ENCODE measurements at places on chromosomes 12 and 14.

DNA sequence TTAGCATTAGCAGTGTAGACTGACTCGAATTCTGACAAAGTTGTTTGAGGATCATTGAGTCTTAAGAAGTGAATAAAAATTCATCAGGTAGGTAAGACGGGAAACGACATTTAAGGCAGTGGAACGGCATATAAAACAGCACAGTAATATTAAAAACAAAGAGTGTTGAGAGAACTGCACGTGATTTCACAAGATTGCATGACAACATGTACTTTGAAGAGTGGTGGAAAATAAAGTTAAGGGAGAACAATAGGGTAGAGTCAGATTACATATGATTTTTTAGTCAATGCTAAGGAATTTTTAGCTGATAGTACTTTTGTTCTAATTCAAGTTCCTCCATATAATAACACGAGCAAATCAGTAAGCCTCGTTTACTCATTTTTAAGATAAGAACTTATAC lies 115.4 kb downstream of the SOX5 start:
- H3K27me3 ChIP-seq: no peaks in the 10 kb centered on the region
- H3K4me1 ChIP-seq: no peaks in the 10 kb centered on the region
- H3K4me3 ChIP-seq: no peak overlapping the region
- no peak overlapping the region for H3K27ac ChIP-seq

GRCh38 chr12:78036874-78037273 lies 206.2 kb downstream of the NAV3 start:
- no peak for DNase-seq
- H3K4me1 ChIP-seq: no peaks in the 10 kb centered on the region
- H3K27me3 ChIP-seq: no peaks in the 10 kb centered on the region
- no peak overlapping the region for H3K4me3 ChIP-seq
- H3K27ac ChIP-seq: no peak overlapping the region
- no peaks in the 10 kb centered on the region for H3K36me3 ChIP-seq

DNA sequence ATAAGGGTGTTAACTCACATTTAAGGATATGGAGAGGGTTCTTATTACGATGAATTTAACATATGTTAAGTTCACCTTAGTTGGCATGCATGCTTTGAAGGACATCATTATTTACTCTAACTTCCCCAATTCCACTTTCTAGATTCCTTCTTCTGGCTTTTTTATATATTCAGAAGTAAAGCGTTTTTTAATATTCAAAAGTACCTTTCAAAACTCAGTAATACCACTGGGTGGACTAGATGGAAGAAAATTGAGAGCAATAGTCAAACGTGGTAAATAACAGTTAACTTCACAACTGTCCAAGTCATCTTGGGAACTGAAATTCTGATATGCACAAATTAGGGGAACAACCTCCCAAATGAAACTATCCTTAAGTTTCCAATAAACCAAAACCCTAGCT lies 9.1 kb downstream of the SINHCAF start:
- H3K36me3 ChIP-seq: peaks cover 69% of the 10 kb centered on the region
- H3K4me1 ChIP-seq: peaks cover 83% of the 10 kb centered on the region
- DNase-seq: no peak
- peak overlapping the region; percentile 98 for H3K27ac ChIP-seq
- no peaks in the 10 kb centered on the region for H3K27me3 ChIP-seq

DNA sequence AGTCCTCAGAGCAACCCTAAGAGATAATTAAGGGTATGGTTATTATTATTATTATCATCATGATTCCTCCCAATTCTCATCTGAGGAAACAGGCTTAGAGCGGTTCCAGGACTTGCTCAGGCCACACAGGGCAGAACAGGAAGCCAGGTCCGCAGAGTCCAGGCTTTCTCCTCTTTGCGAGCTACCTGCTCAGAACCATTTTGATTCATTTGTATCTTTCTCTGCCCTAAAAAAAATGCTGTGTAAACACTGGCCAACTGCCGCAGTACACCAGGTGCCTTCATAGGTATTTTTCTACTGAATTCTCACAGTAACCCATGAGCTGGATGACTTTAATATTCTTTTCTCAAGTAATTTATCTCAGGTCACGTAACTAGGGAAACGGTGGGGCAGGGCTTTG lies 45.3 kb downstream of the ST8SIA1 start:
- H3K27ac ChIP-seq: no peak overlapping the region
- no peak for DNase-seq
- no peaks in the 10 kb centered on the region for H3K36me3 ChIP-seq
- no peak overlapping the region for H3K4me3 ChIP-seq

- peak overlapping the region; percentile 88 for H3K27ac ChIP-seq
- peaks cover 34% of the 10 kb centered on the region for H3K36me3 ChIP-seq
- peak; percentile 85 for DNase-seq
Measured at GRCh38 chr12:89353823-89354611, 1.7 kb upstream of the DUSP6 start.

DNA sequence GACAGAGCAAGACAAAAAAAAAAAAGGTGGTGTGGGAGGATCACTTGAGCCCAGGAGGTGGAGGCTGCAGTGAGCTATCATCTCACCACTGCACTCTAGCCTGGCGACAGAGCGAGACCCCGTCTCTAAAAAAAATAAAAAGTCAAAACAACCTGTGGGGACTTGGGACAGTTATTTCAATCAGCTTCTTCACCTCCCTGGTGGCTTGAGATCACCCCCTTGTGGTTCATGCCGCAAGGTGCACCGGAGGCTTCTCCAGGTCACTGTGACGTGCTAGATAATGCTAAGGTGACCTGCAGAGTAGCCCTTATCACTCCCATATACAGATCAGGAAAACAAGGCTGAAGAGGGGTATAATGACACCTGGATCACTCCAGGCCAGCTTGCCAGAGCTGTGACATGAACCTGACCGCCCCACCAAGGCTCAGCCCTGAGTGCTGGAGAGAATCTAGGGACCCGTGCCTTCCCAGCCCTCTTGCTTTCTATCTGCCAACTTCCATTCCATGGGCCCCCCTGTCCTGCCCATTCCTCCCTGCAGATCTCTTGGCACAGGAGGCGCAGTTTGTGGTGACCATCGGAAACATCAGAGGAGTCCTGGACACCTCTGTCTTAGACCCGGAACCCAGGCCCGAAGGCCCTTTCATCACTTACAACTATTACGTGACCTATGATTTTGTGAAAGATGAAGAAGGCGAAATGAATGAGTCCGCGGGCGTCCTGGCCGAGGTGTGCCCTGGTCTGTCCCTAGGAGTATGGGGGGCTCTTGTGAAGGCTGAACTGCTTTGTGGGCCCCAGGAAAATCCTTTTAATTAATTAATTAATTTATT lies 8.1 kb downstream of the LRRC43 start:
- DNase-seq: peak; percentile 78
- no peak overlapping the region for H3K4me3 ChIP-seq
- H3K27ac ChIP-seq: no peak overlapping the region
- H3K4me1 ChIP-seq: peaks cover 4% of the 10 kb centered on the region

DNA sequence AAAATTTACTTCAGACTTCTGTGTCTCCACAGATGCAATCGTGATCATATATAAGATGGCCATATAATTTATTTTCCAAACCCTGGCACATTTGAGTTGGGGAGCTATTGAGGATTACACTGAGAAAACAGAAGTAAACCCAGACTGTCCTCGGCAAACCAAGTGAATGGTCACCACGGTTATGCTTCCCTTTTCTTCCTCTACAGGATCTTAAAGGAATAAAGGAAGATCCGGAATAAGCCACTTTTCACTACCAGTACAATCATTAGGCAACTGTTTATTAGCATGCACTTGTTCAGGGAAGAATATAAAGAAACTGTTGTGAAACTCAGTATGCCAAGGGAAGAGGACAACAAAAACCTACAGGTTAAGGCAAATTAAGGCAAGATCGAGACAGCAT lies 27.6 kb downstream of the SBNO1 start:
- peaks cover 15% of the 10 kb centered on the region for H3K4me1 ChIP-seq
- H3K27ac ChIP-seq: peak overlapping the region; percentile 42
- no peak for DNase-seq
- peaks cover 79% of the 10 kb centered on the region for H3K36me3 ChIP-seq
- H3K4me3 ChIP-seq: no peak overlapping the region

DNA sequence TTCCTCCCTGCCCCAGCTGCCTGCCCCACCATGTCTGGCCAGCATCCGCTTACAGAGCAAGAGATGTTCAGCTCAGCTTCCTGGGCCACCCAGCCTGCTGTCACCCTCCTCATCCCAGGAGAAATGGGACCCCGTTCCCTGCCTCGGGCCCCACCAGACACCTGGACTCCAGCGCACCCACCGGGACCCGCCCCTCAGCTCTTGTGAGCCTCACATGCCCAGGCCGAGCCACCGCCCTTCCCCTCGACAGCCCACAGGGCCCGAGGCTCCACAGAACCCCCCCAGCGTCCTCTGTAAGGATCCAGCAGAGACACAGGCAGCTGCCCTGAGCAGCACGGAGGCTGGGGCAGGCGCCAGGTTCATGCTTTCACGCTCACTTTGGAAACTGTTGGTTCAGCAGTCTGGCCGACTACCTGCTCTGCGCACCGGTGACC lies 18.4 kb upstream of the C14orf180 start:
- no peak overlapping the region for H3K4me3 ChIP-seq
- H3K27me3 ChIP-seq: peaks cover 18% of the 10 kb centered on the region
- H3K36me3 ChIP-seq: no peaks in the 10 kb centered on the region

GRCh38 chr12:94073441-94074051 lies 74.8 kb upstream of the PLXNC1 start:
- no peak overlapping the region for H3K4me3 ChIP-seq
- H3K27me3 ChIP-seq: no peaks in the 10 kb centered on the region
- peaks cover 21% of the 10 kb centered on the region for H3K4me1 ChIP-seq
- no peak overlapping the region for H3K27ac ChIP-seq

DNA sequence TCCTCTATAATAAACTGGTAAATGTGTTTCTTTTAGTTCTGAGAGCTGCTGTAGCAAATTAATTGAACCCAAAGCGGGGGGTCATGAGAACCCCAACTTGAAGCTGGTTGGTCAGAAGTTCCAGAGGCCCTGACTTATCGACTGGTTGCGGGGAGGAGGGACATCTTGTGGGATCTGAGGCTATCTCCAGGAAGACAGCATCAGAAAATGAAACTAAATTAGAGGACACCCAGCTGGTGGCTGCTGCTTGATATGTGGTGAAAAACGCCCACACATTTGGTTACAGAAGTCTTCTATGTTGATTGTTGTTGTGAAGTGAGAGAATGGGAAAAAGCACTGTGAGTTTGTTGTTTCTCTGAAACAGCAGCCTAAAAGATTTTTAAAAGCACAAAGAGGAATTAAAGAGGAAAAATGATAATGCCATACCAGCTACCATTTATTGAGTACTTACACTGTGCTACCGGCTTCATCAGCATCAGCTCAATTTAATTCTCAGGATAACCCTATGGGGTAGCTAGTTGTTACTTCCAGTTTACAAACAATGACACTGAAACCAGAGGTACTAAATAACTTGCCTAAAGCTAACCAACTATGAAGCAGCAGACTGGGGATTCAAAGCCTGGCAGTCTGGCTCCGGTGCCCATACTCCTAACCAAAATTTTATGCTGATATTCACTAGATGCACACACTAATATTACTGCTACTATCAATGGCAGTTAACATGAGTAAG lies 24.3 kb downstream of the DDX24 start:
- peaks cover 95% of the 10 kb centered on the region for H3K36me3 ChIP-seq
- H3K4me1 ChIP-seq: peaks cover 72% of the 10 kb centered on the region
- no peak for DNase-seq
- H3K27me3 ChIP-seq: no peaks in the 10 kb centered on the region
- H3K4me3 ChIP-seq: no peak overlapping the region
